NCI-H1417 treated with DMSO at 0.1 percent for 48 hours (cell line): ENCODE measurements at places on chromosomes 12 and 14.

DNA sequence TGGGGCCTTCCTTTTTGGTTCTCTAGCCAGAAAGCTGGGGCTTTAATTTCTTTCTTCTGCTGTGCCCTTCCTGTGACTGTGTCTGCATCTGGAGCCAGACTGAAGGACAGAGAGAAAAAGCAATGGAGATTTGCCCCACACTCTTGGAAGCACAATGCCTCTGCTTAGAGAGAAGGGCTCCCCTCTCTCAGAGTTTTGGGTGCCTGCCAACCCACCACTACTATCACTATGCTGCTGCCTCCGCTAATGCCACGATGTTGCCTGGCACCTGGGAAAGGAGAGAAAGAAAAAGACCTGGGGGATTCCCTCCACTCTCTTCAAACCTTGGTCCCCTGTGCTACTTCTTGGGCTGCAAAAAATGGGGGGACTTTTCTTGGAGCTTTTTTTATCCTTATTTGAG lies 52.6 kb downstream of the TMEM260 start:
- DNase-seq, result no peak

- no peak for DNase-seq
Measured at GRCh38 chr14:68159701-68160633, 340.4 kb downstream of the RAD51B start.

- no peak for DNase-seq
Measured at GRCh38 chr12:64991121-64991611, 129.9 kb downstream of the WIF1 start.

DNA sequence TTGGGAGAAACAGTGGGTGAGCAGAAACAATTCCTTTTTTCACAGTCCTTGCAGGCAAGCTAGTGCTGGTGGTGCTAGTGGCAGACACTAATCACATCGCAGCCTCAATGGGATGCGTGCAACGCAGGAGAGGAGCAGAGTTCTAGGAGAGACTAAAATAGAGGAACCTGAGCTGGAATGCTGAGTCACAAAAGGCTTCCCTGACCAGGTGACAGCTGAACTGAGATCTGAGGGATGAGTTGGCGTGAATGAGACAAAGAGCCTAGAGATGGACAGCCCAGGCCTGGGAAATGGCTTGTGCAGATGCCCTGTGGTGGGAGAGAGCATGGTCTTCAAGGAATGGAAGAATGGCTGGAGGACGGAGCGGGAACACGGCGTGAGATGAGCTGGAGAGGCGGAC lies 25.8 kb downstream of the ACADS start:
- no peak for DNase-seq

DNA sequence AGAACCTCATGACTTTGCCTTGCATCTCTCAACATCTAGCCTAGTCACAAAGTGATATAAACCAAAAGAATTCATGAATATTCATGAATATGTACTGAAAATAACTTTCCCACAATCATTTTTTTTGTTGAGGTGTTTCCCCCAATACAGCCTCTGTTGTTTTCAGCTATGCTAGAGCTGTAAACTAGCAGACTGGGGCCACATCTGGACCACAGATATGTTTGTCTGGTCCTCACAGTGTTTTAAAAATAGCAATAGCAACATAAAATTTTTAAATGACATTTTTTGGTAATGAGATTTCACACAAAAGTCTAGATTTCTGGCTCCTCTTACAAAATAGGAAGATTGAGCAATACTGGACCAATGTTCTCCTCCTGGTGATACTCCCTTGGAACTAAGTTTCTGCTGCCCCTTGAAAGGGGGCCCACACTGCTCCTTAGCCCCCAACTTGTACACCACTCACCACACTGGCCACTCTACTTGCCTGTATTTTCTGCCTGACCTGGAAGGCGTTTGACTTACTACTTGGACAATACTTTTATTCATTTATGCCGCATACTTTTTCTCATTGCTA lies 81.2 kb downstream of the BMP4 start:
- no peak for DNase-seq

- DNase-seq, result peak; percentile 54
Measured at GRCh38 chr14:34462132-34462893, at the start of gene SPTSSA. Gene SPTSSA (minus strand): TSS chr14:34462240. CDS start chr14:34462207, 33 bp downstream.
